GM13976 (cell line): ENCODE measurements at places on chromosomes 5 and 9.
A peak's percentile ranks its signal among the peaks of the same experiment; 100 is the strongest.

DNA sequence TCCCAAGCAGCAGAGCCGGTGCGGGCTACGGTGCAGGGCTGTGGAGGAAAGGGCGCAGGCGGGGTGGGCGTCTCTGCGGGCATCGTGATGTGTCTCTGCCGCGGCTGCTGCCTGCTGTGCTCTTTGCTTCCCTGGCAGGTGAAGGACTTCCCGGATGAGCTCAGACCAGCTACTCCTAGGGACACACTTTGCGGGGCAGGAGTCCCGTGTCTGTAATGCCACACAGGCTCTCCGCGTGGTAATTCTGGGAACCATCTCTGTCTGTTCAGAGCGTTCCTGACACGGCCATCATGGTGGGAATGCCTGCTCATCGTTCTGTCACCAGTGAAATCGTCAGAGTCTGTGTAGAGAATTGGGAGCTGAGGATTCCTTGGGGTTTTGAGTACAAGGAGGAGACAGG lies 235.5 kb downstream of the FANCC start:
- DNase-seq: no peak

DNA sequence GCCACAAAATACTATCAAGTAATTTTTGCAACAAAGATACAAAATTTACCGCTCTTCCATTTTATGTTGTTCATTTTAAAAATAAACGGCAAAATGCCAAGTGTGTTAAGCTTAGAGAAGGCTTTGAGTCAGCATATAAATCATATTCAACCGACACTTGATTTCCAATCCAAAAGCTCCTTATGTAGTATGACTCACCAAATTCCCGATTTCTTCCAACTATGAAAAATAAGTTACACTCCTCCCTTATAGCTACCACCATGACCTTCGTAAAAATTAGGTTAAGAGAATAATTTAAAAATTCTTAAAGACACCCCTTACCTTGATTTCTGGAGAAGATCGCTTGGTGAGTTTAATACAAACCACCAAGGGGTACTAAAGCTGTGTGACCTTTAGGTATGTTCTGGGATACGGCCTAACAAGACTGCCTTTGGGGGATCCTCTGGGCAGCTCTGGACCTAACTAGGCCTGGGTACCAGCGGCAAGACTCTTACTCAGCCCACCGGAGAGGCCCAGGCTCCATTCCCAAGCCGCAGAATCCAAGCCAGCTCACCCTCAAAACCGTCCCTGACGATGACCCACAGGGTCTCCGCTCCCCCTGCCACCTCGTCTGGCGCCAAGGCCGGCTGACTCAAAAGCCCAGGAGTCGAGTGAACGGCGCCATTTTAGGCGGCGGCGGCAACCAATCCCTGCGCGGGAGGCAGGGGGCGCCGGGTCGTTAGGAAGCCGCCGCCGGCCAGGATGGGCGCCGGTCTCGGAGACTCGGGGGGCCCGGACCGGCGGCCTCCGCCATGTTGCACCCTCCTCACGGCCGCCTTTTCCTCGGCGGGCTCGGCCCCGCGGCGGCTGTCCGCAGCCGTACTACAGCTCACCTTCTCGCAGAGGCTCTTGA lies 739 bp downstream of the PPP2CA start:
- DNase-seq: peak; percentile 69

GRCh38 chr9:134052491-134052890 lies 15.3 kb downstream of the BRD3 start:
- no peak for DNase-seq

DNA sequence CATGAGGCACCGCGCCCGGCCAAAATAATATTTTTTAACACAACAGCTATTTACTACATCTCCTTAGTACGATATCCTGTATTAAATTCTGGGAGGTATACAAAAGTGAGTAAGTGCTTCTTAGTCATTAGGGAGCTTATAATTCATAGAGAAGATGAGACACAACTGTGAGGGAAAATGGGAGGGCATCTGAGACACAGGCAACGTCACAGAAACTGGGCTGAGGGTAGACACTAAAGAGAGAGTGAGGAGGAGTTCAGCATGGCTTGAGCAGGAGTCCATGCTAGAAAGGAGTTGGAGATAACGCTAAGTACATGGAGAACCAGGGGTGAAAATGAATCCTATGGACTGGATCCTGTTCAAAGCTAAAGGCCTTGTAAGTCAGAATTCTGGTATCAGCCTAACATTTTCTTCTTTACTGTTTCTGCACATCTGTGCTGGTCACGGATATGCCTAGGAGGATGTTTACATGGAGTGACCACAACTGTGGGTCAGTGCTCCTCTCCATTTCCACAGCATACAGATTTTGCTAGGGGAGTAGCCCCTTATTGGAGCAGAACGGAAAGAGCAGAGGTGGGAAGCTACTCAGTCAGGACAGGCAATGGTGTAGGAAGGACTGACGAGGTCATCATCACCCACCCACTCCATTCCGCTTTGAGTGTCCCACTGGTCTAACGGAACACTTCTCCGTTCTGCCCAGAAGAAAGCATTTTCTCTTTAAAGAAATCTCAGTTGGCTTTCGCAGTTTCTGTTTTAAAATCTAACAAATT lies 310.4 kb upstream of the EFNA5 start:
- no peak for DNase-seq
